ENCODE measurements at places on chromosomes 16 and 17.
A peak's percentile ranks its signal among the peaks of the same experiment; 100 is the strongest.

DNA sequence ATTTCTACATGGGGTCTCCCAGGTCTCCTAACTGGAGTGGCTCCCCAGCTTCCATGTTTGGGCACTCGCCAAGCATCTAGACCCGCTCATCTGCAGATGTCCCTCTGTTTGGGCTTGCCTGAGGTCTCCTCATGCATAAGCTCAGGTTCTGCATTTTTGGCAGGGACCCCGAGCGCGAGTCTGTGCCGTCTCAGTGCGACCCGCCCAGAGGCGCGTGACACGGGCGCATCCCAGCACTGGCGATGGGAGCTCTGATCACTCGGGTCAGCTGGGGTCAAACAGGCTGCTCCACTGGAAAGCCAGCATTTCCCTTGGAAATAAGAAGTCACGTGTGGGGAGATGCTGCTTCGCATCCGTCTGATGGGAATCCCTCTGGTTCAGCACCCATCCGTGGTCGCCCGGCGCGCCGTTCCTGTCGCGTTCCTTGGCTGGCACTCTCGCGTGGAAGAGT, 56.9 kb upstream of the FASN start:
- DNase-seq: no peak

GRCh38 chr17:49370971-49371834, 9.2 kb upstream of the ZNF652 start:
- peak; percentile 31 for DNase-seq

DNA sequence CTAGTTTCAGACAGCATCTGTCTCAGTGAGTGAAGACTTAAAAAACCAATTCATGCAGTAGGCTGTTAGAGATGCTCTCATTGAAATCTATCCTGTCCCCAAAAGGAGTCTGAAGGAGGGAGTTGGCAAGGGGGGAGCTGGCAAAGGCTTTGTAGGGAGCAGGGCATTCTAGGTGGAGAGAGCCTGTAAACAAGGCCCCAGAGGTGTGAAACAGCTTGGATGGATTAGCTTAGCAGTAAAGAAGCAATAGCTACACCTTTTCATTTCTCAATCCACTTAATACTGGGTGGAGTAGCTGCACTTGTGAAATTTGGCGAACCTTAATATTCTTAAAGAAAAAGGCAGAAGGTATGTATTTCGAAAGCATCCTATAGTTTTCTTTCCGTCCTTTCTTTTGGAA, 61.8 kb downstream of the KSR1 start:
- DNase-seq: no peak

GRCh38 chr16:51150888-51151320, at the start of gene SALL1:
SALL1 (minus strand) TSS chr16:51151270; CDS start chr16:51151241, 29 bp downstream.
- peak; percentile 35 for DNase-seq

GRCh38 chr17:28057731-28058246, 15.3 kb downstream of the NLK start:
- no peak for DNase-seq

DNA sequence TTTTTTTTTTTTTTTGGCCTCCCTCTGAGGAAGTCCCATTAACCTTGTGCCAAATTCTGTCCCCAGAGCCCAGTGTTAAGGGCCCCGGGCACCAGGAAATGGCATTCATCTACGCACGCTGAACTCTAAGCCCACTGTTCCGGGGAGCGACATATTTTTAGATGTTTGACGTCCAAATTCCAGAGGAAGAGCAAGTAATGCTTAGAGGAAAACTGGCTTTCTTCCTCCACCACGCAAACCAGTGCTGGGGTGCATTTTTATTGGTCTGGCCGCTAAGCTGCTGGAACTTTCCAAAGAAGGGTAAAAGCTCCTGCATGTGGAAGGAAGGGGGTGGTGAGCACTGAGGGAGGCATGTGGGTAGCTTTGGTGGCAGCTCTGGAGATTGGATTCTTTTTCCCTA, 8.3 kb downstream of the WFDC1 start:
- no peak for DNase-seq

DNA sequence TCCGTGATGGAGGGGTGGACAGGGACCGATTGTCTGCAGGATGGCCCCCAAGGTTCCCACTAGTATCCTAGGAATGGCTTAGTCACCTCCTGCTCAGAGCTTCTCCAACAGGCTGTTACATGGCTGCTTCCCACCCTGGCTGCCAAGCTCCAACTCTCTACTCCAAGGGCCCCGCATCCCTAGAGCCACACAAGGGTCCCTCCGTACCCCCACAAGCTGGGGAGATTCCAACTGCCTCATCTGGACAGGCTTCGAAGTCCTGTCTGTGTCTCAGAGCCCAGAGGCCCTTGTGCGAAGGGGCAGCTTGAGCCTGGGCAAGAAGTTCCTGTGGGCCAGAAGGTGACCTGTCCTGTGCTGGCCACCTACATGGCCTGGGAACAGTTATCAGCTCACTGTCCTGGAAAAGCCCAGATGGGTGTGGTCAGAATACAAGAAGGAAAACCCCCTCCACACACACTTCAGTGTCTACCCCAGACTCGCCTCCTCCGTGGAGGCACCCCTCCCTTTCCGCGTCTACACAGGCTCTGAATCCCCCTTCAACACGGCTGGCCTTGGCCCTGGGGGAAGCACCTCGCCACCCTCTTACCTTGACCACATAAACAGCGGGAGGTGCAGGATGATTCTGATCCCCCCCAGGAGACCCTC, 586 bp downstream of the MEAK7 start:
- no peak for DNase-seq

DNA sequence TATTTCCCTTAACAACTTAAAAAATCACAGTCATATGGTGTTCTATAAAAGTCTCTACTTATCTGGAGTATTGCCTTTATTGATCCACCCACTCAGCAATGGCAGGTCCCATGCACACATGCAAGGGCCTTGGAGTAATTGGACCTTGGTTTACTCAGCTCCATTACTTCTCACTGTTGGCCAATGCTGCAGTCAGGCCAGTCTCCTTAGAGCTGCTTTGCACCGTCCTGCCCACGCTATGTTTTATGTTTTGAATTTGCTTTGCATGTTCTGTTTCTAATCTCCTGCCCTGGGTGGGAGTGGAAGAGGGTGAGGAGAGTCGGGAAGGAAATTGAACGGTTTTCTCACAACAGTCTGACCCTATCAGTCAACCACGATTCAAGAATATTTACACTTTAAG, 23.6 kb downstream of the ARHGAP44 start:
- no peak for DNase-seq

- DNase-seq: no peak
These were observed 160.9 kb upstream of the CDH5 start for GRCh38 chr16:66205287-66206231.

- peak; percentile 88 for DNase-seq
These were observed 11.5 kb downstream of the RMI2 start for GRCh38 chr16:11356573-11357331.

DNA sequence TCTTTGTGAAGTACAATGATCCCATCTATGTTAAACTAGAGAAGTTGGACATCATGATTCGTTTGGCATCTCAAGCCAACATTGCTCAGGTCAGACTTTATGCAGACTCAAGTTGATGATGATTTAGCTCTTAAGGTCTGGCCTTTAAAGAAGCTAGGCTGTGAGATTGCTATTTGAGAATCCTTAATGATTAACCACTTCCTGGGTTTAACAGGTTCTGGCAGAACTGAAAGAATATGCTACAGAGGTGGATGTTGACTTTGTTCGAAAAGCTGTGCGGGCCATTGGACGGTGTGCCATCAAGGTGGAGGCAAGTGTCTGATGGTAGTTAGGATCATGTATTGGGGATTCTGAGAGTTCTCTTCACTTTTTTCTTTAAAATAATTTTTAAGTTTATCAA, 40.3 kb downstream of the AP2B1 start:
- peak; percentile 30 for DNase-seq

- no peak for DNase-seq
These were observed 9.9 kb downstream of the ZNF469 start for GRCh38 chr16:88392616-88393015.

- DNase-seq: no peak
These were observed 459.8 kb downstream of the CDH8 start for GRCh38 chr16:61576476-61576875.

DNA sequence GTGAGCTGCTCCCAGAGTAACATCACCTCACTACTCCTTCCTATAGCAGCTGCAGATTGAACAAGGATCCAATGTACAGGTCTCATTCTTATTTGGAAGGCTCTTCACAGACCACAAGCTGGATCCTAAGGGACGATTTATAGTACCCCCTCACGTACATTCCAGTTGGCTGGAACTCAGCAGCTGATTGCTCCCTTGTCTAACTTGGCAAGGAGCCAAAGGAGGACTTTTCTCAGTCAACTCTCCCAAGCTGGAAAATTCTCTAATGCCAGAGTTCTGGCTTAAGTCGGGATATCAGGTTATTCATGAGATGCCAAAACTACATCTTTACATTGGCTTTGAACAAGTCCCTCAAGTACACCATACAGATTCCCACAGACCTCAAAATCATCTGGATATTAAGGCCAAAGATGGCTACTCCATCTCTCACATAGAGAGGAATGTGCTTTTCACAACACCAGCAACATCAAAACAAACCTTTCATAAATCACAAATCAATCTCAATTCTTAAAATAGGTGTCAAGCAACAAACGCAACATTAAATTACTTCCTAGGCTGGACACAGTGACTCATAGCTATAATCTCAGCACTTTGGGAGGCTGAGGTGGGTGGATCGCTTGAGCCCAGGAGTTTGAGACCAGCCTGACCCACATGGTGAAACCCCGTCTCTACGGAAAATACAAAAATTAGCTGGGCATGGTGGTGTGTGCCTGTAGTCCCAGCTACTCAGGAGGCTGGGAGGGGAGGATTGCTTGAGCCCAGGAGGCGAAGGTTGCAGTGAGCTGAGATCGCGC, 39.3 kb downstream of the SMG6 start:
- no peak for DNase-seq

- no peak for DNase-seq
These were observed 22.1 kb downstream of the FCSK start for GRCh38 chr16:70476272-70477020.

GRCh38 chr16:87765473-87765775, 362 bp downstream of the KLHDC4 start:
- DNase-seq: peak; percentile 31

DNA sequence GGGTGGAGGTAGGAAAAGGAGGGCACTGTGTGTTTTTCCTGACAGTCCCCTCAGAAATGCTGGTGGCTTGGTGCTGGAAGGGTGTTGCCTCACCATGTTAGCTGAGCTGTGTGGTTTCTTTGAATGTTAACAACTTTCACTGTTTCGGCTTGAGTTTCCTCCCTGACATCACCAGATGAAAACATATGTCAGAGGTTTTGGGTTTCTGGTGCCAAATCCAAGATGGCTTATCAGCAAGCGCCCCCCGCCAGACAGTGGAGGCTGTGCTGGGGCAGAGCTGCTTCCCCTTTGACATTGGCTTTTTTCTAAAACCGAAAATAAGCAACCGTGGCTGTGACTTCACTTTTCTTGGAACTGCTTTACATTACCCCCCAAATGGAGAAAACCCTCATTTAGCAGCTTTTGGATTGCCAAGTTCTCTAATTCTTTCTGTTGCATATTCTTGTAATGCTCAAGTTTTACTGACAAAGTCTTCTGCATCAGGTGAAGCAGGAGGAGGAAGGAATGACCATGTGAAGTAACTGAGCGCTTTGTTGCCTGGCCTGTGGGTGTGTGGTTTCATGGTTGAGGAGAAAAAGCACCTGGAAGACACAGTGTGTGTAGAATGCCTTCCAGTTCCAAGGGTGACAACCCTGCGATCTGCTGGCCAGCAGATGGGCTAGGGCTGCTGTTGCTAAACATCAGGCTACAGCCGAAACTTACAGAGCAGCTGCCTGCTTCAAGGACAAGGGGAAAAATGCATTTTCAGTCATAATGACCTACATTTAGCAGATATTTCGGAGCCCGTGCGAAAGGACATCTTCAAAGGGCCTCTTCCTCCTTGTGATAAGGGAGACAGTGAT, 9.7 kb downstream of the RMI2 start:
- peak; percentile 30 for DNase-seq

Data from kidney (tissue), 22 donors.